Esophagus squamous epithelium (tissue), 5 donors: ENCODE measurements at places on chromosomes 13 and 19.
A peak's percentile ranks its signal among the peaks of the same experiment; 100 is the strongest.

GRCh38 chr13:106561551-106562170 lies 6.3 kb downstream of the ARGLU1 start:
- H3K27ac ChIP-seq, result no peak overlapping the region
- H3K4me1 ChIP-seq, result peaks cover 79% of the 10 kb centered on the region

GRCh38 chr13:25821776-25822175 lies 230.0 kb downstream of the SHISA2 start:
- DNase-seq, result no peak
- H3K27me3 ChIP-seq, result no peaks in the 10 kb centered on the region
- H3K4me1 ChIP-seq, result no peaks in the 10 kb centered on the region
- no peak overlapping the region for H3K27ac ChIP-seq

DNA sequence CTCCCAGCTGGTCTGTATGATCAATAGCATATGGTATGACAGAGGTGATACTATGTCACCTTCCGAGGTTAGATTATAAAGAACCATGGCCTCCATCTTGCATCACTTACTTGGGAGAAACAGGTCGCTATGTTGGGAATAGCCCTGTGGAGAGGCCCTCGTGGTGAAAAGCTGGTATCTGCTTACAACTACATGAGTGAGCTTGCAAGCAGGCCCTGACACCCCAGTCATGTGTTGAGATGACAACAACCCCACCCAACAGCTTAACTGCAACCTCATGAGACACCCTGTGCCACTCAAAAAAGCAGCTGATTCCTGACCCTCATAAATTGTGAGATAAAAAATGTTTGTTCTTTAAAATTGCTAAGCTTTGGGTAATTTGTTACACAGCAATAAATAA lies 18.8 kb downstream of the MTRF1 start:
- DNase-seq, result no peak
- no peaks in the 10 kb centered on the region for H3K36me3 ChIP-seq
- peak overlapping the region; percentile 59 for H3K27ac ChIP-seq
- H3K4me3 ChIP-seq, result no peak overlapping the region

GRCh38 chr13:28654276-28654675 lies 4.7 kb upstream of the POMP start:
- H3K36me3 ChIP-seq, result no peaks in the 10 kb centered on the region
- peaks cover 10% of the 10 kb centered on the region for H3K4me1 ChIP-seq
- no peaks in the 10 kb centered on the region for H3K27me3 ChIP-seq
- no peak for DNase-seq
- no peak overlapping the region for H3K27ac ChIP-seq

GRCh38 chr19:42521346-42522030 lies 6.8 kb downstream of the CEACAM1 start:
- no peaks in the 10 kb centered on the region for H3K36me3 ChIP-seq
- no peak for DNase-seq
- H3K27me3 ChIP-seq, result no peaks in the 10 kb centered on the region
- H3K4me1 ChIP-seq, result no peaks in the 10 kb centered on the region

DNA sequence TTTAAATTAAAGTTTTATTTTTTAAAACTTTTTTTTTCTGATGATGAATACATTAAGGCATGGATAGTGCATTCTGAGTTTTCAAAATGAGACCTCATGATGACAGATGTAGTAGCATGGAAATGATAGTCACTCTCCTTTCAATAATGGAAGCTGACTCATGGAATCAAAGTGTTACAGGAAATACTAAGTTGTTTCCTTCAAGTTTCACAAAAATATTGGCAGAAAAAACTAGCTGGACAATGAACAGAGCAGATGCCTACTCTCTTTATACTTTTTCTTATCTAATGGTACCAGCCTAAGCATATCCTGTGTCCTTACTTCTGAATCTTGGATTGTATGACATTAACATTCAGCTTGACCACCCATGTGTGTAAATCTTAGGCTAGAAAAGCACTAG lies 1337.3 kb downstream of the PCDH9 start:
- no peaks in the 10 kb centered on the region for H3K4me1 ChIP-seq
- no peak for DNase-seq
- H3K36me3 ChIP-seq, result no peaks in the 10 kb centered on the region
- no peaks in the 10 kb centered on the region for H3K27me3 ChIP-seq
- no peak overlapping the region for H3K4me3 ChIP-seq
- no peak overlapping the region for H3K27ac ChIP-seq
